ENCODE measurements at places on chromosomes 13 and 19.

GRCh38 chr13:62653371-62653770 is 1237.7 kb upstream of the PCDH20 start:
- no peak for DNase-seq

- DNase-seq: no peak
Measured at GRCh38 chr19:572743-573518, 535 bp downstream of the BSG start.

- no peak for DNase-seq
Measured at GRCh38 chr19:17049711-17050280, 23.2 kb upstream of the CPAMD8 start.

- DNase-seq: no peak
Measured at GRCh38 chr13:33349986-33350826, 64.7 kb upstream of the STARD13 start.

DNA sequence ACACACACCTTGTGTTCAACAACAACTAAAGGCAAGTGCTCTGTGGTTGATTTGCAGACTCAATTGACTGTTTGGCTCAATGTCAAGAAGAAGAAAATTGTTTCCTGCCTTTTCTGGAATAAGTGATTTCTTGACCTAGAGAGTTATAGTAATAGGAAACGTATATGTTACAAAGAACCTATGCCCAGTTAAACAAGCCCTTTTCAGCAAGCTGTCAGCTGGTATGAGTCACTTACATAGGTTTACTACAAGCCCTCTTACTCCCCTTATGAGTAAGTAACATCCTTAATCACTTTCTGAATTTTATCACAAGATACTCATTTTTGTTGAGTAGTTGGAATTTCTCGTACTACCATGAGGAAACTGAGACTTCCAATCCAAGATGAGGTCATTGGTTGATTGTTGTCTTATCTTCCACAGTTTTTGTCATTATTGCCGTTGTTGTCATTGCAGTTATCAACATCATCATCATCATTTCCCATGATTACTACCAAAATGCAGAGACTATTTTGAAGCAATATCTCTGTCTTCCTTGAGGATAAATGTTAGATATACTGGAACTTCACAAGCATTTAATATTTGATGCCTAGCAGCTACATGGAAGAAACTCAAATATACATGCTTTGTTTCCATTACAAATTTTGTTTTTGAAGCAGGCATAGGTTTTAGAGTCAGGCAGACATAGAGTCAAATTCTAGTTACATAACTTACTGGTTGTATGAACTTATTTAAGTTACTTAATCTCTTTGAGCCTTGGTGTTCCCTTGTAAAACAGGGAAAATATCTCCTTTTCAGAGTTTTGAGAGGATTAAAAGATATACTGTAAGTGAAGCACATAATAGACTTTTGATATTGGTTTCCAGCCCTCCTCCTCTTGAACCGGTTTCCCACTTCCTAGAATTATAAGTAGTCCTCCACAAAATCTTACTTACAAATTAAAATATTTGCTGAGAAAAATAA is 106.0 kb downstream of the RAP2A start:
- peak; percentile 47 for DNase-seq

DNA sequence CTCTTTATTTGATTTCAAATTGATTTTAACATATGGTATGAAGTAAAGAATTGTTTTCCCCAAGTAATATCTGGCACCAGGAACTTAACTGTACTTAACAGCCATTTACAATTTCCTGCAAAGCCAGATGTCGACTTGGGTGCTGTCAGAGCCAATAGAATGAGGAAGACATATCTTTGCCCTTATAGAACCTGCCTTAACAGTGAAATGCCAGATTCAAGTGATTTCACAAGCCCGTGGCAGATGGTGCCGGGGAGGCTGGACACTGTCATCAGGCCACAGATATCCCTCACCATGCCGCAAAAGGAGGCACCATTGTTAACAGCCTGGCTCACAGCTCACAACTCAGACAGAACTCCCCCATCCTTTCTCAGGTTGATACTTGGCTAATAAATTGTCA is 48.7 kb downstream of the ESD start:
- DNase-seq: no peak

DNA sequence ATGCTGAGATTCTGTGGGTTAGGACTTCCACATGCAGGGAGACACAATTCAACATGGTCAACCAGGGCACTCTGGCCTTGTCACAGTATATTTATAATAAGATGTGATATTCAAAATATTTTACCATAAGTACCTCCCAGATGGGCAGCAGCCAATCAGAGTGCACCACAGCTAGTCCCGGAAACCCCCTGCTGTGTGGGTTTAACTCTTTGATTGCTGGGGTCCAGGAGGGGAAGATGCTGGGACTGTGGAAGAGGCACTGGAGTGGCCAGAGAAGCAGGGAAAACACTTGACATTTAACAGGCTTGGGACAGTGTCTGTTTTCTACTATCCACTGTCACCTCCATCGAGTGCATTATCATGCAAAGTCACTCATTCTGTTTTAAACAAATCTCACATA is 99.0 kb downstream of the MBNL2 start:
- DNase-seq: no peak

GRCh38 chr19:5466814-5467291 is 11.6 kb downstream of the ZNRF4 start:
- no peak for DNase-seq

DNA sequence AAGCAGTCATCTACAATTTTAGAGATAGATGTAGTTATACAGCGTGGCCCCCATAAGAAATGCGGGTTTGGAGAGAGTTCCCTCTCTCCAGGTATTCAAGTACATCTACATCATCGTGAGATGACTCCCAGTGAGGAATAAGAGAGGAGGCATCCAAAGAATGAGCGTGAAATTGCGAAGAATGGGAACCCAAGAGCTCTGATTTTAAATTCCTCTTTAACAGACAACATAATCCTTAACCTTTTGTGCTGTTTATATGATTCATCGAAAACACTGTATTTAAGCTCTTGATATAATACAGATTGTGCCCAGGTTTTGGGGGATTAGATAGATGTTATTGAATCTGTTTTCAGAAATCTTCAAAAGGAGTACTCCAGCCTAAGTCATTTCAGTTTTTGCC is 161.5 kb downstream of the COG6 start:
- DNase-seq: no peak

- no peak for DNase-seq
Measured at GRCh38 chr13:59710996-59711701, 452.6 kb downstream of the DIAPH3 start.

- DNase-seq: no peak
Measured at GRCh38 chr13:56953965-56954364, 186.8 kb upstream of the PRR20A start.

- no peak for DNase-seq
Measured at GRCh38 chr19:42032431-42032830, 37.6 kb downstream of the GRIK5 start.

DNA sequence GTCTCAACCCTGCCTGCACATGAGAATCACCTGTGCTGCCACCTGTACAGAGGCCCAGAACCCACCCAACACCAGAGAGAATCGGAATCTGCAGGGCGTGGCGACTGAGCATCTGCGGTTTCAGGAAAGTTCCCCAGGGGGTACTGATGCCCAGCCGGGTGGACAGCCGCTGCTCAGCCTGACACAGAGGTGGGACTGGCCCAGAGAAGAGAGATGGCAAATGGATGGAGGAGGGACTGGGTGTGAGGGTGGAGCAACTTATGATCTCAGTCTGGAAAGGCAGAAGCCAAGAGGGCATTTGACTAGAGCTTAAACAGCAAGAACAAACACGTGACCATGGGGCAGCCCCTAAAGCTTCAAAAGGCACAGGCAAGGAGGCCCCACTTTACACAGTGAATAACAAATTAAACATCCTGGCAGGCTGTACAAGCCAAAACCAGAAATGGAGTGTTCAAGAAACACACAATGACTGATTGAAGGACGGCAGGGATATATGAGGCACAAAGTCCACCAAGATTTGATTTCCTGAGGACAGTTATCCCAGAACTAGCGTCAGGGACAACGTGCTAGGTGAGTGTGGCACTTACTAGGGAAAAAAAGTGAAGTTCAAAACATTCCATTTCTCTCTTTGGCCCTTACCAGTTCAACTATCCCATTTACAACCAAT is 3.1 kb downstream of the RANBP3 start:
- no peak for DNase-seq

DNA sequence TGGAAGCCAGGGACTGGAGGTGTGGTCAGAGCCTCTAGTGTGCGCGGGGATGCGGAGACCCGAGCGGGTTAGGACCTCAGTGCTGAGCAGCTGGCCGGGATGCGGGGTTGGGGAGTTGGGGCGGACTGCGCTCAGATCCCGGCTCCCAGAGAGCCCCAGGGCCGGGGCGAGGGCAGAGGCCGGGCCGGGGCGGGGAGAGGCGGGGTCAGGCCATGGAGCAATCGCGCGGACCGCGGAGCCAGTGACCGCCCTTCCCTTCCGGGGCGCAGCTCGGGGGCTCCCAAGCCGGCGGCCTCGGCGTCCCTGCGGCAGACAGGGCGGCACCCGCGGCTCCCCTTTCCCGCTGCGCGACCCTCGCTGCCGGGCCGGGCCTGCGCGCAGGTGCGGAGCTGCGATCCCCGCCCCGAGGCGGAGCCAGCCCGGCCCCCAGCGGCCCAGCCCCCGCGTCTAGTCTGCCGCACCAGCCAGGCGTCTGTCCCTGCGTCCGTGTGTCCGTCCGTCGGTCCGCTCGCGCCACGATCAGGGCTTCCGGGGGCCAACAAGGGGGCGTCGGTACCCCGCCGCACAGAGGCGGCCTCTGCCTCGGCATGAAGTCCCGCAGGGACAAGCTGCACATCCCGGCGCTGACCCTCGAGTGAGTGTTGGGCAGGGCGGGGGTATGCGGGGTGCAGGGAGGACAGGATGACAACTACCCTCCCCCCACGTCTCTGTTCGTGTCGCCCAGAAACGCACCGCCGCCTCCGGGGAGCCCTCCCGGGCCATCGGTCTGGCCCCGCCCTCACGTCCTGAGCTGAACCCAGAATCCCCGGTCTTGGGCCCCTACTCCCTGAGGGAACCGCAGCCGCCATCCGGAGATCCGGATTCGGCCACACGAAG is 12.4 kb downstream of the MAST3 start:
- no peak for DNase-seq

DNA sequence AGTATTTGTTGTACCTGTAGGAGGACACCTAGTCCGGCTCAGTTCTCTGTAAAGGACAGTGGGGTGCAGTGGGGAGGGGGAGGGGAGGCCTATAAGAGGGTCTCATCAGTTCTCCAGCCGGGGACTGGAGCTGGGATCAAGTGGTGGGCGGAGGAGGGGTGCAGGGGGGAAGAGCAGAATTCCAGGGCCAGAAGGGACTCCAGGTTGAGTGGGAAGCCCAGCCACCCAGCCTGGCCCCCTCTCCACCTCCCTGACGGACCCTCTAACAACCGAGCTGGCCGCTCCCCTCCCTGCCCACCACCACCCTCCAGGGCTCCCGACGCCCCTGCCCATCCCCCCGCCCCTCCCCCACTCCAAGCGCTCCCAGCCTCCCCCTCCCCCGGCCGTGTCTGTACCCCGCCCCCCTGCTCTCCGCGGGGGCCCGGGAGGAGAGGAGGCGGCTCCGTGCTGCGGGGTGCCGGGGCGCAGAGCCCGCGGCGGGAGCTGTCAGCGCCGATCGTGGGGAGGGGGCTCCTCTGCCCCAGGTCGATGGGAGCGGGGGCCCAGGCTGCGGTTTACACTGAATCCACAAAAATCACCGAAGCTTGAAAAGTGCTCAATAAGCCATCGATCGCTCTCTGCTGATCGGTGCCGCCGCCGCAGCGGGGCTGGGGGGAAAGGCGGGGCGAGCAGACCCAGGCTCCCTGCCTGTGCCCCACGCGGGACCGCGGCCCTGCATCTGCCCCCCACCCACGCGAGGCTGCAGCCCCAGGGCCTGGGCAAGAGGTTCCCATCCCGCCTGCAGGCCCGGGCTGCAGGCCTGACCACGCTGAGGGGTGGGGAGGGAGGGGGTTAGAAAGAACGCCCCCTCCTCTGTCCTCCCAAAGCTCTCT is 34.6 kb upstream of the ONECUT3 start:
- DNase-seq: no peak

GRCh38 chr19:40377876-40378385 is 12.1 kb downstream of the HIPK4 start:
- no peak for DNase-seq

DNA sequence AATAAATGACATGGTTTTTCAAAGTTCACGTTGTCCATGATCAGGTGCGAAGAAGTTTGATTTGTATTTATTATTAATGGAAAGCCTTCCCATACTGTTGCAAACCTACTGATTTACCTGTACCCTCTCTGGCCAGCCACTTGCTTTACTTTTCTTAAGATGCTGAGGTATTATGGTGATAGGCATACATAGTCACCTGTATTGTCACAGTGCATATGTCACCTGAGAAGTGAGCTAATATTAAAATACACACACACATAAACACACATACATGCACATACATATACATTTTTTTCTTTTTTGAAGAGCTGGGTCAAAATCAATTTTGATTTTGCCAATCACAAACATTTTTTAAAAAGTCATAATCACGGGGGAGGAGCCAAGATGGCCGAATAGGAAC is 72.1 kb downstream of the RNASEH2B start:
- no peak for DNase-seq

DNA sequence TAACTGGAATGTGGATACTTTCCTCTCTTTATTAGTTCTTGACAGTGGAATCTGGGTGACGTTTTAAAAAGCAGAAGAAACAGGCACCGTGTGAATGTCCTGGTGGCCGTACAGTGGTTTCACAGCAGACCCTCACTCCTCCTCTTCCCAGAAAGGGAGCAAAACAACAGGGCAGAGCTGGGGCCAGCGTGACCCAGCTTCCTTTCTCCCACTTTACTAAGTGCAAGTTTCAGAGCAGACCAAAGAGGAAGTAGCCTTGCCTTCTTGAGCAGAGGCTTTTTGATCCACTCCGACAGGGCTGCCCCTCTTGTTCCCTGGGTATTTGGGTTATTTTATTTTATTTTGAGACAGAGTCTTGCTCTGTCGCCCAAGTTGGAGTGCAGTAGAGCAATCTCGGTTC is 19.6 kb upstream of the C19orf33 start:
- no peak for DNase-seq

- DNase-seq: no peak
Measured at GRCh38 chr19:43616306-43616705, 3.1 kb downstream of the ZNF428 start.

DNA sequence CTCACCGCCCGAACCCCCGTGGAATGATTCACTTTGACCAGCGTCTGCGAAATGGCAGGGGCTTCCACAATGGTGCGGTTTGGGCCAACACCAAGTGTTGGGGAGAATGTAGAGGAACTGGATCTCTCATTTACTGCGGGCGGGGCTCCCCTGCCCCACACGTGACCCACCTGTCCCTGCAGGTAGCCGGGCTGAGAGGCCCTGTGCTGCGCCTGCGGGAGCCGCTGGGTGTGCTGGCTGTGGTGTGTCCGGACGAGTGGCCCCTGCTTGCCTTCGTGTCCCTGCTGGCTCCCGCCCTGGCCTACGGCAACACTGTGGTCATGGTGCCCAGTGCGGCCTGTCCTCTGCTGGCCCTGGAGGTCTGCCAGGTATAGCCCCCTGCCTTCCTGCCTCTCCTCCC is 5.8 kb upstream of the FLT3LG start:
- DNase-seq: no peak

- DNase-seq: no peak
Measured at GRCh38 chr13:104737713-104738112, 1671.5 kb upstream of the SLC10A2 start.
